Colonic mucosa (tissue), 4 donors: ENCODE measurements at places on chromosomes 3 and 15. TPM values are rescaled to one million over a fixed set of nuclear protein-coding genes. Genes with fewer than 3 reads are reported as not detected.

Gene PRRT3
- total RNA-seq = 0.96 TPM

Gene GOLGA8S
- total RNA-seq = not detected

GRCh38 chr3:122508135-122508914, 6.4 kb downstream of the KPNA1 start:
- H3K36me3 ChIP-seq = no peaks in the 10 kb centered on the region
- H3K4me1 ChIP-seq = no peaks in the 10 kb centered on the region
- H3K27me3 ChIP-seq = no peaks in the 10 kb centered on the region
- no peak overlapping the region for H3K4me3 ChIP-seq

Gene CLDN16
- total RNA-seq = not detected

Gene RBP2
- 1.4 TPM for total RNA-seq

DNA sequence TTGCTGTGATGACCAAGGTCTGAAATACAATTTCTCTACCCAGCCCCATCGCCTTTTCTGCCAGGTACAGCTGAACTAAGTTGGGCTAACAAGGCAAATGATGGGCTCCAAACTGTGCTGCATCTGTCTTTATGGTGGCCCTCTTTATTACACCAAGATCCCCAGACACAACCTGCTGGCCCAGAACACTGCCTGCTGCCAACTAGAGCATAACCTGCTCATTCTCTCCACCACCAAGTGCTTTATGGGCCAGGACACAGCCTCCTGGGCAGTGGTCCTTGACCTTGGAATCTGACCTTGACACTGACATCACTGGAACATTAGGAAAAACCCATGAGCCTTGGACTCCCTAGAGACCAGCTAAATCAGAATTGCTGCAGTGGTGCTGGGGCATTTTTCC, 3.3 kb downstream of the LINS1 start:
- H3K27me3 ChIP-seq = no peaks in the 10 kb centered on the region
- DNase-seq = no peak
- no peak overlapping the region for H3K4me3 ChIP-seq
- H3K36me3 ChIP-seq = no peaks in the 10 kb centered on the region

Gene CLRN1
- not detected for total RNA-seq

Gene TIGIT
- total RNA-seq = 0.40 TPM

DNA sequence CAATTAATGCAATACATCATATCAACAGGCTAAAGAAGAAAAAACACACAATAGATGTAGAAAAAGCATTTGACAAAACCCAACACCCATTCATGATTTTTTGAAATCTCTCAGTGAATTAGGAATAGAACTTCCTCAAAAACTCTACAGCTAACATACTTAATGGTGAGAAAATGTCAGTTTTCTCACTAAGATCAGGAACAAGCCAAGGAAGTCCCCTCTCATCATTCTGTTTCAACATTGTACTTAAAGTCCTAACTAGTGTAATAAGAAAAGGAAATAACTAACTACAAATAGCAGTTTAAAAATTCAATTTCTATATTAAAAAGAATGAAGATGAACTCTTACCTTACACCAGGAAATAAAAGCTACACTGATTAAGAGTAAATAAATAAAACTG, 77.8 kb downstream of the DCLK3 start:
- no peak for DNase-seq
- H3K27ac ChIP-seq = no peak overlapping the region
- no peaks in the 10 kb centered on the region for H3K27me3 ChIP-seq
- no peaks in the 10 kb centered on the region for H3K4me1 ChIP-seq
- no peaks in the 10 kb centered on the region for H3K36me3 ChIP-seq

GRCh38 chr15:42413920-42414319, 54.6 kb downstream of the CAPN3 start:
- H3K27me3 ChIP-seq = no peaks in the 10 kb centered on the region
- H3K36me3 ChIP-seq = peaks cover 9% of the 10 kb centered on the region
- no peak overlapping the region for H3K27ac ChIP-seq
- no peaks in the 10 kb centered on the region for H3K4me1 ChIP-seq
- no peak overlapping the region for H3K4me3 ChIP-seq

DNA sequence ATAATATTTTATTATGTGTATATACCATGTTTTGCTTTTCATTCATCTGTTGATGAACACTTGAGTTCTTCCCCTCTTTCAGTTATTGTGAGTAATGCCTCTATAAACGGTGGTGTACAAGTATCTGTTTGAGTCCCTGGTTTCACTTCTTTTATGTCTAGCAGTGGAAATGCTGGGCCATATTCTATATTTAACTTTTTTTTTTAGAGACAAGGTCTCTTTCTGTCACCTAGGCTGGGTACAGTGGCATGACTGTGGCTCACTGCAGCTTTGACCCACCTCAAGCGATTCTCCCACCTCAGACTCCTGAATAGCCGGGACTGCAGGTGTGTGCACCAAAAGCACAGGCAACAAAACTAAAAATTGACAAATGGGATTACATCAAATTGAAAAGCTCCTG, 19.9 kb downstream of the GOLM2 start:
- H3K4me1 ChIP-seq = peaks cover 16% of the 10 kb centered on the region
- H3K27ac ChIP-seq = no peak overlapping the region
- no peak overlapping the region for H3K4me3 ChIP-seq

Gene ASB14
- not detected for total RNA-seq

DNA sequence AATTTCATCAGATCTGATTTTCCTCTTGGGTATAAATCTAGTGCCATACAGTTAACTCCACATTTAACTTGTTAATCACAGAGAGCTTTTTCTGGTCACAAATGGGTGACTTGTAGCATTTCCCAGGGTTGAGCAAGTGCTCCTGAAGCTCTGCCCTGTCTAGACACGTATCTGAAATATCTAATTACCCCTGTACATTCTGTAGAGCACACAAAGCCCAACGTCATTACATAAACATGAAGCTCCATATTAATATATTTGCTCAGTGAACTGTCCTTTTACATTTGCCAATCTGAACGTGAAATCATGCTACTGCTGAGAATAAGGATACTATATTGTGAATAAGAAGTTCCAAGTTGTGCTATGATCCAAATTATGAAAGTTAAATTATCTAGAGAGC, 49.0 kb downstream of the THBS1 start:
- H3K27ac ChIP-seq = peak overlapping the region; percentile 73
- DNase-seq = no peak
- no peaks in the 10 kb centered on the region for H3K36me3 ChIP-seq

DNA sequence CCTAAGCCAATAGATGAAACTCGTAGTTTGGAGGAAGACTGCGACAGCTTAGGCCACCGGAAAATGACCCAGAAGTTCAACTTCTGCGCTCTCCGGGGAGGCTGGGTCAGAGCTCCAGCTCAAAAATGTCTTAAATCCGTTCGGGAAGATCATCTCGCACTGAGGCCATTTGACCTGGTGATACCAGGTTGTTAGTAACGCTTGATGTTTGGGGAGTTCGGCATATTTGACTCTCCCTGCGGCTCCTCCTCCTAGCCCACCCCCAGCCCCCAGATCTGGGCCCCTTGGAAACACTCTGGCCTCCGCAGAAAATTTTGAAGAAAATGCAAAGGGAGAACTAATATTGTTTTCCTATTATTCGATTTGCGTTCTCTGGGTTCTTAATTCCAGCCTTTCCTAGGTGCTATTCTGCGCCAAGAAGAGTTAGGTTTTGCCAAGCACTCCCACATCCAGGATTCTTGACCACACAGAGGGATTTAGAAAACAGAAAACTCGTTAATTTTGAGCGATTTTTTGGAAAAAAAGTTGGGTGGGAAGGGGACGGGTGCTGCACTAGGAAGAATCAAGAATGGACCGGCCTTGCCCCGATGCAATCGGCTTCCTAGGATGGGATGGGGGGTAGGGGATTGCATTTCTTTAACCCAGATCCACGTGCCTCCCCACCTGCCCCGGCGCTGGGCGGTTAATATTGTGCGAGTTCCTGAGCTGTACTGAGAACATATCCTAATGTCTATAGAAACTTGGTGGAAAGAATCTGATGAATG, 50.0 kb downstream of the ZIC4 start:
- H3K27me3 ChIP-seq = peaks cover 62% of the 10 kb centered on the region
- no peak for DNase-seq
- H3K4me3 ChIP-seq = no peak overlapping the region

DNA sequence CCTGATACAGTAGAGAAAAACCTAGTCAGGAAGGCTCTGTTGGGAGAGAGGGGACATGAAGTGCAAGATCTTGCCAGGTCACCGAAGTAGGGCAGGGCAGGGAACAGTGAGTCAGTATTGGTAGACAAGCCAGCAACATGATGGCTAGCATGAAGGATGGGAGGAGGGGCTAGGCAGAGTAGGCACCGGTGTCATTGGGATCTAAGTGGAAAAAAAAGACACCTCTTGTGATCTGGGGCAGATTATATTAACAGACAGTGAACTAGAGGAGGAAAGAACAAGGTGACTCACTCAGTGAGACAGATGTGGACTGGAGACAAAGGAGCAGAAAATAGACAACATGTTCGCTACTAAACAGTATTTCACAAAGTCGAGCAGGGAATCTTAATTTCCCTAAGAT, 149.2 kb upstream of the SLC24A5 start:
- no peaks in the 10 kb centered on the region for H3K27me3 ChIP-seq
- H3K4me1 ChIP-seq = no peaks in the 10 kb centered on the region
- H3K27ac ChIP-seq = no peak overlapping the region
- DNase-seq = no peak
- no peak overlapping the region for H3K4me3 ChIP-seq

GRCh38 chr3:63386568-63386967, 108.5 kb downstream of the SYNPR start:
- no peaks in the 10 kb centered on the region for H3K27me3 ChIP-seq
- no peaks in the 10 kb centered on the region for H3K4me1 ChIP-seq
- no peaks in the 10 kb centered on the region for H3K36me3 ChIP-seq
- no peak for DNase-seq

- H3K36me3 ChIP-seq = no peaks in the 10 kb centered on the region
- no peaks in the 10 kb centered on the region for H3K27me3 ChIP-seq
Measured at GRCh38 chr15:65914981-65915925, 46.0 kb downstream of the RAB11A start.

Gene LINGO1
- 0.79 TPM for total RNA-seq

DNA sequence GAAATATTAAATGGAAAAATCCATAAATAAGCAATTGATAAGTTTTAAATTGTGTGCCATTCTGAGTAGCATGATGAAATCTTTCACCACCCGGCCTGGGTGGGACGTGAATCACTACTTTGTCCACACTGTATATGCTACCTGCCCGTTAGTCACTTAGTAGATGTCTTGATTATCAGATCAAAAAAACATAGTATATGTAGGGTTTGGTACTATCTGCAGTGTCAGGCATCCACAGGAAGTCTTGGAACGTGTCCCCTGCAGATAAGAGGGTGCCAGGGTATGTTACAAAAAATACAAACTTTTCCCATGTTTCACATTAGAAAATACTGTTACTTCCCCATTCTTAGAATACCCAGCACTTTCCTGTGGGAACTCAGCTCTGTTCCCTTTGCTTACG, 35.2 kb downstream of the FAM81A start:
- H3K4me1 ChIP-seq = no peaks in the 10 kb centered on the region
- no peaks in the 10 kb centered on the region for H3K36me3 ChIP-seq
- H3K27ac ChIP-seq = no peak overlapping the region
- no peak for DNase-seq

GRCh38 chr15:66629817-66630576, 64.2 kb upstream of the LCTL start:
- H3K27me3 ChIP-seq = no peaks in the 10 kb centered on the region
- no peak overlapping the region for H3K27ac ChIP-seq
- H3K36me3 ChIP-seq = no peaks in the 10 kb centered on the region
- H3K4me3 ChIP-seq = no peak overlapping the region
- no peaks in the 10 kb centered on the region for H3K4me1 ChIP-seq
- DNase-seq = no peak

Gene TMOD2
- total RNA-seq = 2.4 TPM

Gene ALDH1A3
- total RNA-seq = 3.8 TPM

- no peaks in the 10 kb centered on the region for H3K27me3 ChIP-seq
- no peaks in the 10 kb centered on the region for H3K36me3 ChIP-seq
- no peaks in the 10 kb centered on the region for H3K4me1 ChIP-seq
- H3K27ac ChIP-seq = no peak overlapping the region
- no peak for DNase-seq
- no peak overlapping the region for H3K4me3 ChIP-seq
Measured at GRCh38 chr15:70320482-70320881, 222.8 kb upstream of the TLE3 start.

Gene CHRM5
- total RNA-seq = not detected

DNA sequence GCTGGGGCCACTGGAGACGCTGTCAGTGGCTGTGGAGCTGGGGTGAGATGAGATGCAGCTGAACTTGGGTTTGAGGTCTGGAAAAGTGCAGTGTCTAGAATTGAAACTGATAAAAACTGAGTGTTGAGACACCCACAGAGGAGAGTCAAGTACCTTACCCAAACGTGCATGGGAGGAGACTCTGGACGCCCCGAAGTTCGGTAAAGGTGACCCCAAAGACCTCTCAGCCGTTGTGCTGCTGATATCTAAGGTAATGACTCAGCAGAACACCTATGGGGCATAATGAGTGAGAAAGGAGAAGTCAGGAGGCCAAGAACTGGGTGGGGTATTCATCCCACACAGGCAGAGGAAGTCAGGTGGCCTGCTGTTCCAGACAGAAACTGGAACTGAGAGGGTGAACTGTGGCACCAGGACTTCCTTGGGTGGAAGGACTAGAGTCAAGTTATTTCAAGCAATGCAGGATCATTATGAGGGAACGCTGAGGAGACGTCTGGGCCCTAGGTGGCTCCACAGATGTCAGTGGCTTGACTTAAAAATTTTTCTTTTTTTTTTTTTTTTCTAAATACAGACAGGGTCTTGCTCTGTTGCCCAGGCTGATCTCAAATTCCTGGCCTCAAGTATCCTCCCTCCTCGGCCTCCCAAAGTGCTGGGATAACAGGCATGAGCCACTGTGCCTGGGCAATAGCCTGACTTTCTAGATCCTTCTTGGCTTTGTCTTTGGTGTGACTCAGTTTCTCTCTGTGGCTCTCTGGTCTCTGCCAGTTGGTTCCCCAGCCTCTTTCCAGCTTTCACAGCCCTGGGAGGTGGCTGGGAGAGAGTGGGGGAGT, 67.6 kb upstream of the GCNT3 start:
- H3K4me3 ChIP-seq = no peak overlapping the region
- H3K27ac ChIP-seq = peak overlapping the region; percentile 52
- no peaks in the 10 kb centered on the region for H3K36me3 ChIP-seq
- peaks cover 15% of the 10 kb centered on the region for H3K4me1 ChIP-seq
- H3K27me3 ChIP-seq = no peaks in the 10 kb centered on the region
- peak; percentile 69 for DNase-seq

Gene TGM5
- not detected for total RNA-seq

DNA sequence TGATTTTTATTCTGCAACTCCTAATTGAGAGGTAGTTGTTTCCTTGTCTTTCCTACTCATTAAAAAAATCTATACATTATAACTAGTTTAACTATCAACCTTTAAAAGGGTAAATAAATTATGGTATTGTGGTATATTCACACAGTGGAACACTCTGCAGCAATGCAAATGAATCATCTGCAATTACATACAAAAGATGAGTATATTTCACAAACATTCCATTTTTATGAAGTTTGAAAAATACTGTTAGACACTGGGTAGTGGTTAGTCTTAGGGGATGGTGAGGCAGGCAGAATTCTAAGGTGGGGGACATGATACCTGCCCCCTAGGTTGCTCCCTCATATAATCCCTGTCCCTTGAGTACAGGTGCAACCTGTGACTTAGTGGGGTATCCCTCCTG, 44.0 kb upstream of the MAGI1 start:
- no peaks in the 10 kb centered on the region for H3K27me3 ChIP-seq
- no peaks in the 10 kb centered on the region for H3K36me3 ChIP-seq
- H3K4me1 ChIP-seq = no peaks in the 10 kb centered on the region
- H3K27ac ChIP-seq = no peak overlapping the region
- DNase-seq = no peak

Gene GOLGA8K
- total RNA-seq = 0.22 TPM
